ENCODE measurements at places on chromosomes 4 and X.
A peak's percentile ranks its signal among the peaks of the same experiment; 100 is the strongest.

GRCh38 chrX:94051926-94052325 is 377.9 kb downstream of the FAM133A start:
- no peak for DNase-seq

- no peak for DNase-seq
Observed at GRCh38 chr4:7111441-7111840, 43.6 kb upstream of the GRPEL1 start.

GRCh38 chr4:38670109-38670901 is 6.3 kb downstream of the KLF3 start:
- DNase-seq, result no peak

DNA sequence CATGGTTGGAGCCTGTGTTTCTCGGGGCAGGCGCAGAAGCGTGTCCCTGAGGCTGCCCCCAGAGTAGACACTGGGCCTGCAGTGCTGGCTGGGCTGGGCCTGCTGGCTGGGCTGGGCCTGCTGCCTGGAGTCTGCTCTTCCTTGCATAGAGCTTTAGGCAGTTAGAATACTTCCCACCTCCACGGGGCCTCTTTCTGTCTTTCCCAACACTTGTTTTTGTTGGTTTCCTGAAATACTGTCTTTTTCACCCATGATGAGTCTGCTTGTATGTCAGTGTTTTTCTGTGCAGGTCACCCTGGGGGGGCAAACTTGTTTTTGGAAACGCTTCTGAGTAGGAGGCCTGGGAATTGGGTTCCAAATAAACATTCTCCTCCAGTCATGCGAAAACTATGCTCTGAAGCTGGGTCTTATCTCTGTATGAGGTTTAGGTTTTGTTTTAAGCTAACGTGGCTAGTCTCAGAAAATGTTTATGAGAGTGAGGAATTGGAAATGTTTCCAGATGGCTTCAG is 32.2 kb downstream of the TRMT44 start:
- no peak for DNase-seq

- DNase-seq, result no peak
Observed at GRCh38 chr4:145153181-145153903, 27.0 kb downstream of the OTUD4 start.

- DNase-seq, result peak; percentile 40
Observed at GRCh38 chrX:96685210-96686099, 813 bp downstream of the DIAPH2 start.

- no peak for DNase-seq
Observed at GRCh38 chr4:118120120-118120760, 86.0 kb downstream of the NDST3 start.

DNA sequence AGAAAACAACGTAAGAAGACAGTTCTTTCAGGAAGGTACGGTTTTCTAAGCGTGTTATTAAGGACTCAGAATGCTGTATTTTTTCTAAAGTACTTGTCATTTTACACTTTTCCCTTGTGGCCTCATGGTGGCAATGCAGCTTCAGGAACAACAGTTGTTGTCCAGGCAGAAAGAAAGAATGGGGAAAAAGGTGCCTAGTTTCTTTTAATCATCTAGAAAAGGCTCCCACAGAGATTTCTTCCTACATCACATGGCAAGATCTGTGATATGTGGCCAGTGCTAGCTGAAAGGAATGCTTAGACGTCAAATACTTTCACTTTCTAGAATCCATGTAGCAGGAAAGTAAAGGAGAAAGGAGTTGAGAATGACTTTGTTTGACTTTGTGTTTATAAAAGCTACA is 49.0 kb upstream of the TRAM1L1 start:
- peak; percentile 27 for DNase-seq

DNA sequence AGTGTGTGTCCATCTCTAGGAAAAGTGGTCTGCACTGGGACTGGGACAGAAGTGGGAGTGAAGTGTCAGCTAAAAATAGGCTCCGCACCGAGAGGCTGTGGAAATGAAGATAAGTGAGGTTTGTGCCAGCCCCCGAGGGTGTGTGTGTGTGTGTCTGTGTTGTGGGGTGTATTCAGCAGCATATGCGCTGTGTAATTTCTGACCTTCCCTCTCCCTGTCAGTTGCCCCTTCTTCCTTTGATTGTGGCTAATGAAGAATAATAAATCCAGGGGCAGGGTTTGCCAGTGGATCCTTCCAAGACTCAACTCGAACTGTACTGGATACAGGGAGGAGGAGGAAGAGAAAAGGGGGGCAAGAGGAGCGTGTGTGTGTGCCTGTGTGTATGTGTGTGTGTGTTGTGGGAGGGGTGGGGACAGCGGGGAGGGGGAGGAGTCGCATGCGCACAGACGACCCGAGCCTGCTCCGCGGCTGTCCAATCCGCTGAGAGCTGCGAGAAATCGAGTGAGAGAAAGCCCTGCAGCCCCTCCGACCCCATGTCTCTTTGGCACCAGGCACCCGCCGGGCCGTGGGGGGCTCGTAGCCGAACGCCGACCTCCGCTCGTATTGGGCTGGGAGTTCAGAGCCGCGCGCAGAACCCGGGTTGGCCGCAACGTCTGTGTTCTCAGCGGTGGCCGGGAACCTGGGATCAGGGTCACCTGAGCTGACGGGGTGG is 916 bp upstream of the POU4F2 start:
- no peak for DNase-seq

DNA sequence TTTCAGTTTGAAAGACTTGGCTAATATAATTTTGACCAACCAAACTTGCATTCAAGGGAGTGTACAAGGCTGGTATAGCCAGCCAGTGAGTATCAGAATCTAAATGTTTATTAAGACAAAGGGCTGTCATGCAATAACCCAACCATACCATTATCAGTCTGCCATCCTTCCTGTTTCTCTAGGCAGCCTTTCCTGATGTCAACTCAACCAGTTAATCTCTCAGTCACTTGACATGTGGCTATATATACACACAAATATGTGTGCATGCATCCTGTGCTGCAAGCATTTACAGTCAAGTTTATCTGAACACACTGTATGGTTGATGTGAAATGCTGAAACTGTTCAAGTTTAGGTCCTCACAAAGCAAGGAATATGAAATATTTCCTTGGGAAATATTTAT is 17.2 kb downstream of the BTK start:
- DNase-seq, result peak; percentile 60

GRCh38 chr4:142352712-142353111 is 493.4 kb downstream of the INPP4B start:
- DNase-seq, result no peak

DNA sequence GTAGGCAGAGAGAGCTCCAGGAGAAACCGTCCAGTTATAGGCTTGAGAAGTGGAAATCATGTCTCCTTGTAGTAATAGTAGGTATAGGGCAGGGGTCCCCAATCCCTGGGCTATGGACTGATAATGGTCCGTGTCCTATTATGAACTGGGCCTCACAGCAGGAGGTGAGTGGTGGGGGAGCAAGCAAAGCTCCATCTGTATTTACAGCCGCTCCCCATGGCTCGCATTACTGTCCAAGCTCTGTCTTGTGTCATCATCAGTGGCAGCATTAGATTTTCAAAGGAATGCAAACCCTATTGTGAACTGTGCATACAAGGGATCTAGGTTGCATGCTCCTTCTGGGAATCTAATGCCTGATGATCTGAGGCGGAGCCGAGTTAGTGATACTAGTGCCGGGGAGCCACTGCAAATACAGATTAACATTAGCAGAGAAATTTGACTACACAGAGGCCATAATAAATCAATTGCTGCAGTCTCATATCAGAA is 67.6 kb downstream of the MRPL1 start:
- DNase-seq, result no peak

DNA sequence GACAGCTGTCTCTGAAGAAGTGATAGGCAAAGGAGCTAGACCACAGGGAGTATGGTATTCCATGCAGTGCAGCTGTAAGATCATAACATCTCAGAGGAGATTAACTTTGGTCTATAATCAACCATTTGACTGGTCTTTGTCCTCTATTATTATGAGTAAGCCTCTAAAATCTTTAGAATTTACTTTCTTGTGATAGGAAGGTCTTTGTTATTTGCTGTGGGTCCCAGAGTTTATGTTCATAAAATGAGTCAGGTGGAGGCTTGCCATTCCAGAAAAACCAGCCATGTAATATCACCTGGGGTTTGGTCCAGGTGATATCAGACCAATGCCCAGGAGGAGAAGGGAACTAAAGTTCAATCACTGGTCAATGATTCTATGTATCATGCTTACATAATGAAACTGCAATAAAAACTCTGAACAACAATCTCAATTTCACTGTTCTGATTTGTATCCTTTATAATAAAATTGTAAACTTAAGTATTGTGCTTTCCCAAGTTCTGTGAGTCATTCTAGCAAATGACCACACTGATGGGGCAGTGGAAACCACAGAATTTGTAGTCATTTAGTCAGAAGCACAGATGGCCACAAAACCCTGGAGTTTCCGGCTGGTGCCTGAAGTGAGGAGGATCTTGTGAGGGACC is 239.6 kb upstream of the TRAM1L1 start:
- DNase-seq, result no peak

DNA sequence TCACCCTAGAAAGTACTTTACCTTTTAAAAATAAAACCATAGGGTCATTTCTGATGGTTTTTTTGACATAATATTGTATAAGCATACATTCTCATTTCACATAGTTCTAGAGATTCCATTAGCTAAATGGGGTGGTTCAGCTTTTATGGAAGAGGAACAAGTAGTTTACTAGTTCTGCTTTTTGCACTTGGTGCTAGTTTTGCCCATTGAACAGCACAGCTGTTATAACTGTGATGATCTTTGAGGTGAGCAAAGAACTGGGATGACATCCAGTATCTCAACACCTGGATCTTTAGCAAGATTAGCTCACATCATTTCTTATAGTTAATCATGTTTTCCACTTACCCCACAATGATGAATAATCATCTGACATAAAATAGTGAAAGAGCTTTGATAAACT is 40.9 kb downstream of the MOB1B start:
- peak; percentile 47 for DNase-seq

DNA sequence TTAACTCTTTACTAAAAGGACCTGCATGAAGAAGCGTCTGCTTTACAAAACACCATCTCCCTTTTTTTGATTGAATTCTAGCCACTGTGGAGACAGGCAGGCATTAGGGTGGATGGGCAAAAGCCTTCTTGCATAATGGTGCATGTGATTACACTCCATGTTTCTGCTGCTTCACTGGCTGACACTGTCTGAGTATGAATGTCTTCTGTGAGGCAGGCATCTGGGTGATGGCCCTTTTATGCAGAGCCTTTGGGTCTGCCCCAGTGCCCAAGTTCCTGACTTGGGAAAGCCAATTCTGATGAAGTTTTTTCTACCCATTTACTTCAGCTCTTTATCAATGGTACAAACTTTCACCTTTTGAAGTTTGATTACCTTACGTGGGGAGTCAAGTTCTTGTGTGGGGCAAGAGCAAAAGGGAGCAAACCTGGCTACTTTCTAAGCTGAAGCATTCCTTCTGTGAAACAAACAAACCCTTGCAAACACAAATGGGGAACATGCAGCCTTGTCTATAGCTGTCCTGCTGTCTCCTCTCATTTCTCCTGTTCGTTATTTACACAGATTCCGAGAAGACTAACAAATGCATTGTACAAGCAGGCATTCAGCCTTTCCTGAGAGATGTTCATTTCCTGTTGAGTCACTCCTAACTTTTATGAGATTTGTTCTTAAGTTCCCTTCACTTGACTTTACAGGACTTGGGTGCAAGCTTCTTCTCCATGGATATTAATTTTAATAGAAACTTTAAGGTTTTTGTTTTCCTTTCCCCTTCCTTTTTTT is 301.9 kb downstream of the TLL1 start:
- DNase-seq, result no peak

DNA sequence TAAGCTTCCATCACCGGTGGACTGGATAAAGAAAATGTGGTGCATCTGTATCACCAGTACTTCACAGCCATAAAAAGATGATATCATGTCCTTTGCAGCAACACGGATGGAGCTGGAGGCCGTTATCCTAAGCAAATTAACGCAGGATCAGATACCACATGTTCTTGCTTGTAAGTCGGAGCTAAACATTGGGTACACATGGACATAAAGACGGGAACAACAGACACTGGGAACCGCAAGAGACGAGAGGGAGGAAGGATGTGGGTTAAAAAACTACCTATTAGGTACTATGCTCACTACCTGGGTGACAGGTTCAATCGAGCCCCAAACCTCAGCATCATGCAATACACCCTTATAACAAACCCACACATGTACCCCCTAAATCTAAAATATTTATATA is 16.3 kb upstream of the IDS start:
- no peak for DNase-seq

- DNase-seq, result peak; percentile 29
Observed at GRCh38 chr4:106316773-106317409, 541 bp downstream of the AIMP1 start.
